NCI-H1048 (cell line): ENCODE measurements at places on chromosomes 16 and 17.

DNA sequence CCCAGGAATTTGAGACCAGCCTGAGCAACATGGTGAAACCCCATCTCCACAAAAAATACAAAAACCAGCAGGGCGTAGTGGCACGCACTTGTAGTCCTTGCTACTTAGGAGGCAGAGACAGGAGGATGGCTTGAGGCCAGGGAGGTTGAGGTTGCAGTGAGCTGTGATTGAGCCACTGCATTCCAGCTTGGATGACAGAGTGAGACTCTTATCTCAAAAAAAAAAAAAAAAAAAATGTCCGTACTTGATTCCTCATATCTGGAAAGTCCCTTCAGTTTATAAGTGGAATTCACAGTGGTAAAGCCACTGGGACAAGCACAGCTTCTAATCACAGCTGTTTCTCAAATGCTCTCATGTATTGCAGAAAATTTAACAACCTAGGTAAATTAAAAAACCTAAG, 78.6 kb upstream of the CREBBP start:
- DNase-seq = no peak

- DNase-seq = no peak
Observed at GRCh38 chr16:57007530-57007929, 18.2 kb downstream of the NLRC5 start.

DNA sequence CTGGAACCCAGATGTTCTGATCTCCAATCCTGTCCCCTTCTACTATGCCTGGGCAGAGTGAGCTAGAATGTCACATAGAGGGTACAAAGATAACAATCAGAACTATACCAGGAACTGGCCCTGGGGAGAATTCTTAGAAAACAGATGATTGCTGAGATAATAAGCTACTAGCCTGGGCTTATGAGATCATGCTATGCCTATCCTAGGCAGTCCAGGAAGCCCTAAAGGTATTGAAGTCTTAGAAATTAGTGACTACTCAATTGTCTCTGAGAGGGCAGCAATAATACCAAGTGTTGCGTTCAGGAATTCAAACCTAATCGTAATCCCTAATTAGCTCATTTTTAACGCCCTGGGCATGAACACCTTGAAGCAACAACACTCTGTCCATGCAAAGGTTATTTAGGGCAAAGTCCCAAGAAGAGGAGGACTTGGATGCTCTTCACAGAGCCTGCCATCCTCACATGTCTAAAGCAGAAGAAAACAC, 77.1 kb downstream of the MMD start:
- DNase-seq = no peak

- no peak for DNase-seq
Observed at GRCh38 chr17:13403982-13404946, 197.5 kb downstream of the HS3ST3A1 start.

- DNase-seq = no peak
Observed at GRCh38 chr16:65118871-65119270, 3.0 kb downstream of the CDH11 start.

DNA sequence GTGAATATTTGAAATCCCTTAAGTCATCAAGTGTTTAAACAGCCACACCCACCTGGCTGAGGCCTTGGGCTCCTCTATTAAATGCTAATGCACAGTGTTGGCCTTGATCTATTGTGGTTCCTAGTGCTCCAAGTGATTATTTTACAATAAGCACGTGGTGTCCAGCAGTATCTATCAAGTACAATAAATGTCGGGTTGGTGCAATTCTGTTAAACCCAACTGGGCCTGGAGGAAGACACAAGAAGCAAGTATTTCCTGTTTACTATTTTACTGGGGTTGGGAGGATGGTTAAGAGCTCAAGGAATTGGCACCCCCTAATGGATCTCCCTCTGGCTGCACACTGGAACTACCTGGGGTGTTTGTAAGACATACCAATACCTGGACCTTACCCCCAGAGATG, 72.1 kb upstream of the HNF1B start:
- no peak for DNase-seq

GRCh38 chr17:78817123-78817522, 23.5 kb downstream of the USP36 start:
- no peak for DNase-seq

GRCh38 chr16:25523183-25523582, 168.6 kb upstream of the HS3ST4 start:
- no peak for DNase-seq

- DNase-seq = no peak
Observed at GRCh38 chr17:17738901-17739300, 57.6 kb downstream of the RAI1 start.
